ENCODE measurements at places on chromosomes 16 and 17.

DNA sequence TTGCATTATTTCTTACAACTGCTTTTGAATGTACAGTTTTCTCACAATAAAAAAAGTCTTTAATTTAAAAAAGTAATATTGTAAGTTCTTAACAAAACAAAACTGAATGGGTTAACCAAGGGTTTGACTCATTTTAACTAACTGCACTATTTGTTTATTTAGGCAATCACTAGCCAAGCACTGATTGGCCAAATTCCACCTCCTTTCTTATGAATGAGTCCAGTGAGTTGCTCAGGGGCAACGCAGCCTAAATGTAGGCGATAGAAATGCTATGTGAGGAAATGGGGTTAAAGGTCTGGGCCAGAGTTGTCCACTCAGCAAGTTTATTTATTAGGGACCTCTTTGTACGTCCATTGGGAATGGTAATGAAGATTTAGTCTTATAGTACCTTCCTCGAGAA lies 89.6 kb upstream of the MAF start:
- DNase-seq: no peak

DNA sequence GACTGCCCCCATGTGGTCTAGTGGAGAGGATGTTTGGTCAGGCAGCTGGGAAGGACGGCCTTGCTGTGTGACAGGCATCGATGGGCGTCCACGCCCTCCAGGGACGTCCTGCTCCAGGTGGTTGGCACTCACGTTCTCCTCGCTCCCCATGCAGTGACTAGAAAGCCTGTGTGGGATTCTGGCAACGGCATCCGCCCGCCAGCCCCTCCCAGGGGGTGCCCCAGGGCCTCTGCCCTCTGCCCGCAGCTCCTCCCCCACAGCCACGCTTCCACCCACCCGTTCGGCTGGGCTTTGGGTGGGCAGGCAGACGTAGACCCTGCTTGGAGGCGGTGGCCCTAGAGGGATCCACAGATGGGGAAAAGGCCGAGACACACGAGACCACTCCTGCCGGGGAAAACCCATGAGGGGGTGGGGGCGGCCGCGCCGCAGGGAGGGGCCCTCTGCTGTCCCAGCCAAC lies 4.7 kb upstream of the IL17C start:
- no peak for DNase-seq

GRCh38 chr17:63126607-63127006 lies 160.6 kb downstream of the TANC2 start:
- DNase-seq: no peak

DNA sequence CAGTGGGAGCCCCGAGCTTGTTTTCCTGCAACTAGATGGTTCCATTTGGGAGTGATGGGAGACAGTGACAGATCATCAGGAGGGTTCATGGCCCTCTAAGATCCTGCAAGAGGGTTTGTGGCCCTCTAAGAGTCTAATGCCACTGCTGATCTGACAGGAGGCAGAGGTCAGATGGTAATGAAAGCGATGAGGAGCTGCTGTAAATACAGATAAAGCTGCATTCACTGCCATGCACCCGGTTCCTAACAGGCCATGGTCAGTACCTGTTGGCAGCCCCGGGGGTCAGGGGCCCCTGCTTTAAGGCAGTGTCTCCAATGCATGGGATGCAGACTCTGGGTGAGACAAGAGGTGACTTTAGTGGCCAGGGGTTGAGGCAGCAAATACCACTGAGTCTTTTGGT lies 30.8 kb downstream of the SLC12A3 start:
- no peak for DNase-seq

GRCh38 chr16:67506468-67506867 lies 22.2 kb upstream of the RIPOR1 start:
- DNase-seq: no peak
